ENCODE measurements at places on chromosomes 6 and 20.

- no peak for DNase-seq
Observed at GRCh38 chr20:23007886-23008655, 27.0 kb upstream of the SSTR4 start.

DNA sequence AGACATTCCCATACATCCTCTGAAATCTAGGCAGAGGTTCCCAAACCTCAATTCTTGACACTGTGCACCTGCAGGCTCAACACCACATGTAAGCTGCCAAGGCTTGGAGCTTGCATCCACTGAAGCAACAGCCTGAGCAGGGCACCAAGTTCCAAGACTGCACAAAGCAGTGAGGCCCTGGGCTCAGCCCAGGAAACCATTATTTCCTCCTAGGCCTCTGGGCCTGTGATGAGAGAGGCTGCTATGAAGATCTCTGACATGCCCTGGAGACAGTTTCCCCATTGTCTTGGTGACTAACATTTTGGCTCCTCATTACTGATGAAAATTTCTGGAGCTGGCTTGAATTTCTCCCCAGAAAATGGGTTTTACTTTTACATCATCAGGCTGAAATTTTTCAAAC is 107.5 kb upstream of the SAMD5 start:
- DNase-seq = no peak

GRCh38 chr6:5308066-5308465 is 46.8 kb downstream of the FARS2 start:
- DNase-seq = no peak

- no peak for DNase-seq
Observed at GRCh38 chr6:44086931-44087574, 40.2 kb downstream of the MRPL14 start.

GRCh38 chr6:16007146-16007545 is 121.7 kb upstream of the MYLIP start:
- DNase-seq = no peak

DNA sequence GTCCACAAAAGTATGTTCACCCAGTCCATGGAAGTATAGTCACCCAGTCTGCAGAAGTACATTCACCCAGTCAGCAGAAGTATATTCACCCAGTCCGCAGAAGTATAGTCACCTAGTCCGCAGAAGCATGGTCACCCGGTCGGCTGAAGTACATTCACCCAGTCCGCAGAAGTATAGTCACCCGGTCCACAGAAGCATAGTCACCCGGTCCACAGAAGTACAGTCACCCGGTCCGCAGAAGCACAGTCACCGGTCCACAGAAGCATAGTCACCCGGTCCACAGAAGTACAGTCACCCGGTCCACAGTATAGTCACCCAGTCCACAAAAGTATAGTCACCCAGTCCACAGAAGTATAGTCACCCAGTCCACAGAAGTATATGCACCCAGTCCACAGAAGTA is 8.8 kb downstream of the TCFL5 start:
- no peak for DNase-seq

DNA sequence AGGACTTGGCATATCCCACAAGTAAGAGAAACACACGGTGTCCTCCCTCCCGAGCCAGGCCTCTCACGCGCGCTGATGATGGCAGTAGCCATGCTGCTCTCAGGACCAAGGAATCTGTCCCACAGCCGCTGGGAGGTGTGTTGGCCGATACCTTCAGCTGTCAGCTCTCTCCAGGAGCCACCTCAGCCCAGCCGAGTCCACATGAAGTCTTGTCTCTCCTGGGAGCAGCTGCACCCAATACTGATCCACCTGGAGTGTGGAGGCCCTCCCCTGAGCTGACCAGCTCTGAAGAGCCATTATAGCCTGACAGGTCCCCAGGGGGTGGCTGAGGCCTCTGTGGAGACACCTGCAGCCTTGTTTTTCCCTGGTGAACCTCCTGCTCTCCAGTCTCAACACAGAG is 23.8 kb upstream of the NXT1 start:
- DNase-seq = no peak

DNA sequence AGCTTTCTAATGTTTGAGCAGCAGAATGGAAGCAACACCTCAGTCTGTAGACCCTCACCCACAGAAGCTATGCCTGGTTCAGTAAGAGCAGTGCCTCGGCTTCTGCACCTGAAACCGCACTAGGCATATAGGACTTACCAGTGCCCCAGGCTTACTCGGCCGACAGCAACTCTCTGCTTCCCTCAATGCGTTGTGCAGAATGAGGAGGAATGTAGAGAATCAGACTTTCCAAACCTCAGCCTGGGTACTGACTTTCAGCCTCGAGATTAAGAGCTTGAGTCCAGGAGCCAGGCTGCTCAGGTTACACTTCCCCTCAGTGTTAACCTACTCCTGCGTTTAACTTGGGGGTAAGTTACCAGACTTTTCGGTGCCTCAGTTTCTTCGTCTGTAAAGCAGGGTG is 8.6 kb downstream of the EYA2 start:
- DNase-seq = no peak

- no peak for DNase-seq
Observed at GRCh38 chr6:123105561-123105960, 109.5 kb downstream of the CLVS2 start.

DNA sequence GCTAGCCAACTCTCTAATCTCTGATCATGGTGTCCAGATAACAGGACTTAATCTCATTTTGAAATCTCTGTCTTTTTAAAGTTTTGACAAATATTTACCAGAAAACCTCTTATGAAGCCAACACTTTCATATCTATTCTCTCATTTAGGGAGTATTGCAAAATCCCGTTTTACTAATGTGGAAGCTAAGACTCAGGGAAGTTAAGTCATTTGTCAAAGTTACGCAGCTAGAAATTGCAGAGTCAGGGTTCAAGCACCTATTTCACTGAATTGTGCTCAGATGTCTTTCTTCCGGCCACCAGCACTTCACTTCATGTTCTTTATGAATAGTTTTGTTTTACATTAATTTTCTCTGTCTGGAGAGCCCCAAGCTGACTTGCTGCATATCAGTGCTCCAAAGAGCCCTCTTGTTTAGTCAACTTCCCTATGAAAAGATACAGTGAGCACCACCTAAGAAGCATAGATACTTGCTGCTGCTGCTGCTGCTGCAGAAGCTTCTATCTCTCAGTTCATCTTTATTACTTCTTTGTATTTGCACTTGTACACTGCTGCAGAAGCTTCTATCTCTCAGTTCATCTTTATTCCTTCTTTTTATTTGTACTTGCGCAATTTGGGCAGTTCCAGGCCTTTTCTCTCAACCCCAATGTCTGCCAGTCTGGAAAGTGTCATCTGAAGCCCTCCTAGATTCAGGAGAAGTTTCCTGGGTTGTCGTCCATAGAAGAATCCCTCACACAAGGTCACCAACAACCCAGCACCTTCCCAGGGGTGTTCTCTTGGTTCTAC is 329.7 kb downstream of the MAFB start:
- no peak for DNase-seq

DNA sequence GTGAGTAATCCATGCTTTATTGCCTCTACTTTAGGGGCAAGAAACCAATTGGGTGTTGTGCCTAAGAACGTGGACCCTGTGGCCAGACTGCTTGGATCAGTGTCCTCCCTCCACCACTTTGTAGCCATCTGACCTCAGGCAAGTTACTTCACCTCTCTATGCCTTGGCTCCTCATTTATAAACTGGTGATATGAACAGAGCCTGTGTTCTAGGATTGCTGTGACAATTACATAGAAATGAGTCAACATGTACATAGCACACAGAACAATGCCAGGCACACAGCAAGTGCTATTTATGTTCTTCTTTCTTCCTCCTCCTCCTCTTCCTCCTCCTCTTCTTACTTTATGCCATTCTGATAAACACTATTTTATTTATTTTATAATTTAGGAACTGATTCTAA is 339.4 kb downstream of the CD83 start:
- no peak for DNase-seq

DNA sequence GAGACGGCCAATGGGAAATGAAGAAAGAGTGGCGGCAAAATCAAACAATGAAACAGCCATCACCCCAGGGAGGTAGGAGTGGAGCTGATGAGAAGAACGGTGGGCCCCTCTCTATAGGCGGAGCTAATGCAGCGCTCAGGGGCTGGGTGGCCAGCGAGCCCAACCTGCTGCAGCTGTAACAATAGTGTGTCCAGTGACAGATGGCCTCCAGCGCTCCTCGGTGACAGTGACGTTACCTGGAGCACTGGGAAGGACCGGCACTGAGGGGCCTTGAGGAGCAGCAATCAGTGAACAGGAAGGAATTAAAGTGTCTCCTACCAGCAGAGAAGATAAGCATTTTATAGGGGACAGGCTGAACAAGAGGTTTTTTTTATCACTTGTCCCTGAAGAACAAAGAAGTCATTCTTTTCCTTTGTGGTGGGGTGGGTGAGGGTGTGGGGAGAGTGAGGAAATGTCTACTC is 81.6 kb downstream of the FOXA2 start:
- no peak for DNase-seq

DNA sequence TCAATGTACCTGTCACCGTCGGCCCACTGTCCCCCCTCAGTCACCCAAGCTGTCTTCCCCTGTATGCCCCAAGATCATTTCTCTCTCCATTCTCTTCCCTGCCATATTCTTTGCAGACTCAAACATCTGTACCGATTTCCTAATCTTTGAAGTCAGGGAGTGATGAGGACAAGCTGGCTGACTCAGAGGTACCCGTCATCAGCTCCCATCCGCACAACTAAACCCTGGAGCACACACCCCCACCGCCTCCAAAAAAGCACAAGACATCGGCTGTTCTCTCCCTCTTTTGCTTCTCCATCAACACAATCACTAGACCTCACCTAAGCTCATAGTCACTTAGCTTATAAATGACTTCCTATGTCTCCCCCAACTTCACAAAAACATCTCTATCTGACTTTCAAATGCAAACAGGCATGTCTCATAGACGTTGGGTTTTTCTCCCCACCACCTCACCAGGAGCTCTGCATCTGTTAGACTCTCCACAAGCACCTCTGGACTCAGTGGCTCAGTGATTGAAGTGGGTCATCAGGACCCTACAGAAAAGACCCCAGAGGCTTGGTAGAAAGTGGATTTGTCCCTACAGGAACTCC is 11.5 kb upstream of the NFATC2 start:
- no peak for DNase-seq

DNA sequence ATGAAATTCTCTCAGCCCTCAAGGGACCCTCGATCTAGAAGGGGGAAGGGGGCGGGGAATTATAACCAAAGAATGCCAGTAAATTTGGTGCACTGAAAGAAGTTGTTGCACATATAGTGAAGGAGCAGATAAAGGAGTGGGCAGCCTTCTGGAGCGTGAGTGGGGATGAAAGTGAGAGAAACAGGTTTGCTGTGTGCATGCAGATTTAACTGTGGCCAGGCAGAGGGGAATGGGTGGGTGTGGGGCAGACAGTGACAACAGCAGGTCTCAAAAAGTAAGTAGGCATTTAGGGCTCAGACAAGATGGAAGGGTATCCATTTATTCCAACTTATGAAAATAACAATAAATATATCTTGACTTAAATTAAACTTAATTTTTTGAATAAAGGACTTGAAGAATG is 149.1 kb downstream of the KCNQ5 start:
- no peak for DNase-seq

GRCh38 chr20:33551778-33552177 is 61.9 kb downstream of the CBFA2T2 start:
- no peak for DNase-seq

DNA sequence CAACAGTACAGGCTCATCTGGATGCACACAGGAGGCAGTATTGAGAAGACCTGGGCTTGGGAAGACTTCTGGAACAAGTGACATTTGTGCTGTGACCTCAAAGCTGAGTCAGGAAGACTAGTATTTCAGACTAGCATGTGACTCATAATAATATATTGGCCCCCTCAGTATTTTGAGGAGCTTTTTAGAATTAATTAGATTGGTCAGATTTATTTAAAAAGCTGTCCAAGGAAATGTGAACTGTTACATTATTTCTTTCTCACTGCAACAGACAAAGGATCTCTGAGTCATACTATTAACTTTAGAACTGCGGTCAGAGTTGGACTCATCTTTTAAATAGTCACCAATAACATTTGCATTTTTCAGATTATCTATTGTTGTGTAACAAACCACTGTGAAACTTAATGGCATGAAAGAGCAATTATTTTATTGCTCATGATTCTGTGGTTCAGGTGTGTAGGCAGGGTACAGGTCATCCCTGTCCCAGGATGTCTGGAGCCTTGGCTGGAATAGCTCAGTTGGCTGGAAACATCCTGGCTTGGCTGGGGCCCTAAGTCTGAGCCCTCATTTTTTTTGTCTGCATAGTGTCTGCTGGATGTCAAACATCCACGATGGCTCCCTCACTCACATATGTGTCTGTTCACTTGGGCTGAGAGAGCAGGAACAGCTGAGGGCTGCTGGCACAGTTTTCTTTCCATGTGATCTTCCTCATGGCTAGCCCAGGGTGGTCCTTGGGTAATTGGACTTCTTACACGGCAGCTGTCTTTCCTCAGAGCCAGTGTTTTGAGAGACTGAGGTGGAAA is 46.9 kb downstream of the MAP3K4 start:
- DNase-seq = no peak

GRCh38 chr6:30719356-30719755 is 796 bp upstream of the TUBB start:
- DNase-seq = no peak

DNA sequence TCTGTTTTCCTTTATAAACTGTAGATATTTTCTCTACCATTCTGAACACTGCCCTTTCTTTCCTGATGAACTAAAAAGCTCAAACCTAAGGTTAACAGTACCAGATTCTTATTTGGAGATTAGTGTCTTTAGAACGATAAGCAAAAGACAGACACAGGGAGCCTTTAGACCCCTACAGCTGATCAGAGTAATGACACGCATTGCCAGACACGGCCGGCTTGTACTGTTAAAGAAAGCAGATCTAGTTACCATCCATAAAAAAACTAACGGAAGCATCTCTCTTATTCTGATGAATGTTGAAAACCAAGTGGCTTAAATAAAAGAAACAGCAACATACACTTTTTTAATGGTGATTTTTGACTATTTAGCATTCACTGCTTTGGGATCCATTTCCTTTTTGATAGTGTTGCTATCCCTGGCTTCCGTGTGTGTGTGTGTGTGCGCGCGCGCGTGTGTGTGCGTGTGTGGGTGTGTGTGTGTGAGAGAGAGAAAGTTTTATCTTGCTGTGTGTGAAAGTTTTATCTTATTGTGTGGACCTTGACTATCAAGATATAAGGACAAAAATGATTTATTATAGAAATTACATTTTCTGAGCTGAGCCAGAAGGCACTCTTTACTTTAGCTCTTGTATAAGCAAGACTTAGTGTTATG is 95.6 kb upstream of the SLC35B3 start:
- DNase-seq = no peak

GRCh38 chr6:166533205-166533824 is 53.2 kb downstream of the RAMACL start:
- DNase-seq = no peak

GRCh38 chr6:34358389-34358905 is 34.0 kb downstream of the NUDT3 start:
- no peak for DNase-seq

DNA sequence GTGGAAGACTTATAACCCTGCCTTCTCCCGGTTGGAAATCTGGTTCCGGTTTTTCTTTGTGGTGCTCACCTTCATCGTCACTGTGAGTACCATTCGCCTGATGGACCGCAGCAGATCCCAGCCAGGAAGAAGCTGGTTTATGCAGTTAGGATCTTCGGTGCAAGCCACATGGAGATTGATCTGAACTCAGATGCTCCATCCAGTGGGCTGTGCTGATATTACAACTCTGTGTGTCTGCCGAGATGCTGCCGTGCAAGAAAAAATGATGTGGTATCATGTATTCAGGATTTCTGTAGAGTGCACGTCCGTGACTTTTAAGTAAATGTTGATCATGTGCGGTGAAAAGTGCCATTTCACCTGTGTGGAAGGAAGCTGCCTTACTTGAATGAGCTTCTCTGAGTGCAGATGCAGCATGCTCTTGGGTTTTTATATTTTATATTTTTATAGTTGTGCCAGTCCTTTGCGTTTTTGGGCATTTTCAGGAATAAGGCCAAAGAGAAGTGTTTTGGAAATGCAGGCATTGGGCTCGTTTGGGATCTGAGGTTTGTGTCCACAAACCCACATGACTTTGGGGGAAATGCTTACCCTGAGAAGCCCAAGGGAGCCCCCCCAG is 39.2 kb downstream of the DYNLT1 start:
- peak; percentile 68 for DNase-seq

Measured in B cell (primary cell).